ENCODE measurements at places on chromosomes 1 and 21. TPM values are rescaled to one million over a fixed set of nuclear protein-coding genes. Genes with fewer than 3 reads are reported as not detected.

Gene HLX
- 18.5 TPM for total RNA-seq

Gene FCN3
- 1,125 TPM for total RNA-seq

Gene NBPF10
- total RNA-seq = 3.2 TPM

Gene MTF1
- 30.3 TPM for total RNA-seq

Gene OR6F1
- total RNA-seq = not detected

Gene AMY2A
- not detected for total RNA-seq

Gene CLDN19
- not detected for total RNA-seq

Gene USH2A
- total RNA-seq = not detected

Gene BGLAP
- 4.8 TPM for total RNA-seq

Gene TRIM63
- 0.53 TPM for total RNA-seq

Gene C2CD2
- total RNA-seq = 23.8 TPM

Gene LENEP
- not detected for total RNA-seq

Gene LYPD8
- total RNA-seq = not detected

DNA sequence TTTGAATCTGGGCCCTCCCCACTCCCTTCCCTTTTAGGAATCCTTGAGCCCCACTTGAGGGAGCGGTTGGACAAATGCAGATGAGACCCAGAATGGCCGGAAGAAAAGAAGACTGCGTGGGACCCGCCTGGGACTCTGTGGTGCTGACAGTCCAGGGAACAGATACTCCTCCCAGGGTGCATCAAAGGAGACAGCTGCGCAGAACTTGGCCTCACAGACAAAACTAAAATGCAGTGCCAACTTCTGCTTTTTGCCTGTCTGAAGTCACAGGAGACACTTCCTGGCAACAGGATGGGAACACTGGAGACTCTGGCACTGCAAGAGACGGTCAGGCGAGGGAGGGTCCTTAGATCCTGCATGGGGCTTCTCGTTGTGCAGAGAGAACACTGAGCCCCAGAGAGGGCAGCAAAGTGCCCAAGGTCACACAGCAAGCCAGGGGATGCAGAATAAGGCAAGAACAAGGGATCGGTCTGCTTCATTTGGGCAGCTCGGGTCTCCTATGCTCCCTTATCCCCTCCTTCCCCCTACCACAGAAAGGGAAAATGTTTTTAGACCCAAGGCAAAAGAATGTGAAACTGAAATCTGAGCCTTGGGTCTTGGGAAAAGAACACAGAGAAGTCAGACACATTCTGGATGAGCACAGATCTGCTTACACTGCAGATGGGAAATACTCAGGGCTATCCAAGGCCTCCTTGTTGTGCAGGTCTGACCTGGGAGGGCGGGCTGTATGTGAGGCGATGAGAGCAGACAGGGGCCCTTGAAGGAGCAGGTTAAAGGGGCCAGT is 182.4 kb downstream of the TRABD2B start:
- no peak for DNase-seq
- H3K4me3 ChIP-seq = no peak overlapping the region
- no peak overlapping the region for H3K27ac ChIP-seq
- no peaks in the 10 kb centered on the region for H3K27me3 ChIP-seq
- no peaks in the 10 kb centered on the region for H3K36me3 ChIP-seq

DNA sequence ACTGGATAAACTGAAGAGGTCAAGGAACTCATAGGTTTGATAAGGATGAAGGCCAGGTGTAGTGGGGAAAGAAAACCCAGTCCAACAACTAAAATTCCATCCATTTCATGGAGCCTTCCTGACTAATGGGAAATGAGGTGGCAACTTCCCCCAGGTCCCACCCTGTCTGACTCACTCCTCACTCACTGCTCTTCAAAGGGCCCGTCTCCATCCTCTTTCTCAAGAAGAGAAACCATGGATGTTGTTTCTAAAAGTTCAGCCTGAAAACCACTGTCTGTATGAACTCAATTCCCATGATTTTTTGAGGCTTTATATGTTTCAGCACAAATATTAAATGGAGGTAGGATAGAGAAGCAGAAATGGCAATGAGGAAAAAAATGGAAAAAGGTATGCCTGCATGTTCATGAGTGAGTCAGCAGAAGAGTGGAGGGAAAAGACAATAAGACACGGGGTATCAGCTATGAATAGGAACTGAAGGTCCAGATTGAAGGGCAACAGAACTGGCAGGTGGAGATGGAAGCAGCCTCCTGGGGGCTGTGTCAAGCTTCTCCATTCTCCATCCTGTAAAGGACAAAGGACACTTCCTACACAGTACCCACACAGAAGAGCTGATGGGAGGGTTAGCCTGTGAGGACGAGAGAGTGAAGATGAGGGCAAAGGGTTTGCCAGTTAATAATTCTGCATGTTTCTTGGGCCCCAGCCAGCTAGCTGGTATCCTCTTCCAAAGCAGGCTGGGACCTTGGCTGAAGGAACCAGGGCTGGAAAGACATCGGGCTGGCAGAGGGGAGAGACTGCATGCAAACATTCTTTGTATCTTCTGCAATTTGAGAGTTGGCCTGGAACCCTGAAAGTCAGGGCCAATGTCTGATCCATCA is 5.5 kb upstream of the ELOVL1 start:
- peak overlapping the region; percentile 21 for H3K27ac ChIP-seq
- peaks cover 23% of the 10 kb centered on the region for H3K4me1 ChIP-seq
- H3K27me3 ChIP-seq = no peaks in the 10 kb centered on the region
- peaks cover 5% of the 10 kb centered on the region for H3K36me3 ChIP-seq
- DNase-seq = no peak
- no peak overlapping the region for H3K4me3 ChIP-seq

- no peaks in the 10 kb centered on the region for H3K4me1 ChIP-seq
- H3K36me3 ChIP-seq = no peaks in the 10 kb centered on the region
- no peaks in the 10 kb centered on the region for H3K27me3 ChIP-seq
- no peak overlapping the region for H3K27ac ChIP-seq
- no peak overlapping the region for H3K4me3 ChIP-seq
These were observed 1434.5 kb downstream of the KCNT2 start for GRCh38 chr1:195173753-195174152.

DNA sequence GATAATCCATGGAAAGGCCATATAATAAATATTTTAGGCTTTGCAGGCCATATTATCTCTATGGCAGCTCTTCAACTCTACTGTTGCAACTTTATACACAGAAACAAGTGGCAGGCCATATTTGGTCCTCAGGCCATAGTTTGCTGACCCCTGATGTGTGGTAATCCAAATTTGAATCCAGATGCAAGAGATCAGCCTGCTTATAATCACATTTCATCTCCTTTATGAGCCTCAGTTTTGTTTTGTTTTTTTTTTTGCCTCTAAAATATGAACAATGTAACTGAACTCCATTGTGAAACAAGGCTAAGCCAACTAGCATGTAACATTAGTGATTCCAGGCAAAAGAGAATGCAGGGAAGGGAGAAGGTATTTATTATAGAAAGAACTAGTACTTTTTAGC is 81.6 kb downstream of the PRKAA2 start:
- H3K4me1 ChIP-seq = no peaks in the 10 kb centered on the region
- H3K36me3 ChIP-seq = no peaks in the 10 kb centered on the region
- peaks cover 6% of the 10 kb centered on the region for H3K27me3 ChIP-seq
- H3K4me3 ChIP-seq = no peak overlapping the region
- no peak for DNase-seq

DNA sequence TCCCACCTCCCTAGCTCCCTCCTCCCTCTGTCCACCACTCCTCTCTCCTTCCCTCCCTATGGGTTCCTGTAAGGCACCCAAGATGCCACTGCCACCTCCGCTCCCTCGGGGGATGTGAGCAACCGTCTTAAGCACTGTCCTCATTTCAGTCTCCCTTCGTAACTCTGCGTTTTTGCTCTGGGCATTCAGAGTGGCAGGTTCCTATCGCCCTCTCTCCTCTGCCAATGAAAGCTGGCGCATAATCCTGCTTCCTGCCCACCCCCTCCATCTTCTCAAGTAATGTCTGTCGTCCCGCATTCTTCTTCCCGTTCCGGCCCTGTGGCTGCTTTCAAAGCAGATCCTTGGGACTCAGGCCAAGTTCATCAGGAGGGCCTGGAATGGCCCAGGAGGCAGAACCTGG is 253.9 kb upstream of the TMEM51 start:
- H3K27me3 ChIP-seq = no peaks in the 10 kb centered on the region
- H3K36me3 ChIP-seq = no peaks in the 10 kb centered on the region
- no peak overlapping the region for H3K27ac ChIP-seq
- no peak overlapping the region for H3K4me3 ChIP-seq

GRCh38 chr1:178940068-178940765 is 69.3 kb upstream of the ANGPTL1 start:
- H3K36me3 ChIP-seq = no peaks in the 10 kb centered on the region
- H3K4me1 ChIP-seq = no peaks in the 10 kb centered on the region
- DNase-seq = no peak
- H3K4me3 ChIP-seq = no peak overlapping the region
- no peaks in the 10 kb centered on the region for H3K27me3 ChIP-seq

- peak overlapping the region; percentile 2 for H3K27ac ChIP-seq
- peaks cover 28% of the 10 kb centered on the region for H3K4me1 ChIP-seq
- no peaks in the 10 kb centered on the region for H3K36me3 ChIP-seq
These were observed 30.1 kb upstream of the PTGFRN start for GRCh38 chr1:116879478-116880133.

DNA sequence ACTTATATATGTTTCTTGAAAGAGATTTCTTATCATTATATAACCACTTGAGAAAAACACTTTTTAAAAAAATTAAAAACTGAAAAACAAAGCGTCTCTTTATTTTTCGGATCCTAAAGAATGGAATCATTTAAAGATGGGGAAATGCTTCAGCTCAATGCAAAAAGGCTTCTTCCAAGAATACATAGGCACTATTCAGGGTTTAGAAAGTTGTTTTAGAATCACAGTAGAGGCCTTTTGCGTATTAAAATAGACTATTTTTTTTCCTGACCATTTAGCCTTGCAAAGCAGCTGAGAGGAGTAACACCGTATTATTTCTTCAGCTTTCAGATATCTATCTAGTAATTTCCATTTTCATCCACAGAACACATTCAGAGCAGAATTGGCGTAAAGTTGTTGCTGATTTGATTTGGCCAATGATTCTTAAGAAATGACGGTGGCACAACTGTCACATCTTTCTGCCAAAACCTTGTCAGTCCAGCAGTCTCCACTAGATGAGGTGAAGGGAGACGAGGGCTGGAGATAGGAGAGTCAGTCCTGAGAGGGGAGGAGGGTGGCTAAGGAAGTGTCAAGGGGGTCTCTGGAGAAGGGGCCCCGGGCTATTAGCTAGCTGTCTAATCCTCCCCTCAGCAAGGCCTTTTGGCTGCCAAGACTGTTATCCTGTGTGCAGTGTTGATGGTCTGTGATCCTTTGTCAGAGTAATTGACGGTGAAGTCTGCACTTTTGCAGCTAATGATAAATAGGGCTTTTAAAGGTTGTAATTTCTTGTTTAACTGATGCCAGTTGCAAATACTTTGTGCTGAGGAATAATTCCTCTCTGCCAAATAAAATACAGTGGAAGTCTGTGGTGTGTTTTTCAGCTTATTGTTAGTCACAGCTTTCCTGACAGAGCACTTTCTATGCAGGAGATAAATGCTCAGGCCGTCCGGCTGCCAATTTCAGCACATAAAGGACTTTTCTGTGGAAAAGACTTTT is 34.7 kb downstream of the PRRX1 start:
- no peak overlapping the region for H3K4me3 ChIP-seq
- H3K27me3 ChIP-seq = no peaks in the 10 kb centered on the region
- H3K36me3 ChIP-seq = no peaks in the 10 kb centered on the region
- no peak overlapping the region for H3K27ac ChIP-seq
- no peak for DNase-seq

DNA sequence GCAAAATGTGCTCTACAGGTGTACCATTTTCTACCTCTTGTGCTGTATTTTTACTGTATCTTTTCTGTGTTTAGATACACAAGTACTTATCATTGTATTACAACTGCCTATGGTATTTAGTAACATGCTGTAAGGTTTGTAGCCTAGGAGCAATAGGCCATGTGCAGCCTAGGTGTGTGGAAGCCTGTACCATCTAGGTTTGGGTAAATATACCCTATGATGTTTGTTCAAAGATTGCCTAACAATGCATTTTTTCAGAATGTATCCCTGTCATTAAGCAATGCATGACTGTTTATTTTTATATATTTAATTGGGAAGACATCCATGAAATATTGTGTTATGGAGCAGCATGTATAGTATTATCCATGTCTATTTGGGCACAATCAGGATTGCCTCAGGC is 11.0 kb downstream of the ETV3L start:
- no peak overlapping the region for H3K27ac ChIP-seq
- no peaks in the 10 kb centered on the region for H3K36me3 ChIP-seq

DNA sequence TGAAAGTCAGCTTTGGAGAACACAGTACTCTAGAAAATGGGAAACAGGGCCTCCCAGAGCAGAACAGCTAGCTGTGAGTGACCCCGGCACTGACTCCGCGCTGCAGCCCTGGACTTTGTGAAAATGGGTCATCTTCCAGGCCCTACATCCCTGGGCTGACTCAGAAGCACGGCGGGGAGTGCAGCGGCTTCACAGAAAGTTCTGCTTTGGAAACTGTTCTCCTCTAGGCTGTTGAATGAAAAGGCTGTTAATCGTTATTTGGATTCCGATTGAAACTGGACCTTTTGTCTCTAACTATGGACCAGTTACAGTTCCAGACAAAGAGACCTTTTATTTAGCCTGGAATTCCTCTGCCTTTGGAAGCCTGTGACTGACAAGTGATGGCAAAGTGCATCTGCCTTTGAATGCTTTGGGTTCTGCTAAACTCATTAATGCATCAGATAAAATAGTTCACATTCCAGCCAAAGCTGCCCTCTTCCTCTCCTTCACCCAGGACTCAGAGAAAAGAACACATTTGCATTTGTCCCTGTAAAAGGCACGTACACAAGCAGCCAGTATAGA is 144.9 kb upstream of the HOOK1 start:
- H3K27me3 ChIP-seq = no peaks in the 10 kb centered on the region
- no peak for DNase-seq
- H3K27ac ChIP-seq = no peak overlapping the region

GRCh38 chr1:247415423-247416361 is at the start of gene NLRP3:
NLRP3 (plus strand) TSS chr1:247416173; CDS start chr1:247418801, 2,628 bp downstream.
- H3K27me3 ChIP-seq = no peaks in the 10 kb centered on the region
- peak within 1 kb of the TSS; percentile 47 for H3K27ac ChIP-seq
- H3K4me1 ChIP-seq = peaks cover 10% of the 10 kb centered on the region
- peak; percentile 62 for DNase-seq

- H3K36me3 ChIP-seq = no peaks in the 10 kb centered on the region
- no peak overlapping the region for H3K4me3 ChIP-seq
- no peak for DNase-seq
- no peak overlapping the region for H3K27ac ChIP-seq
- H3K27me3 ChIP-seq = no peaks in the 10 kb centered on the region
These were observed 195.8 kb downstream of the TPR start for GRCh38 chr1:186179231-186179630.

DNA sequence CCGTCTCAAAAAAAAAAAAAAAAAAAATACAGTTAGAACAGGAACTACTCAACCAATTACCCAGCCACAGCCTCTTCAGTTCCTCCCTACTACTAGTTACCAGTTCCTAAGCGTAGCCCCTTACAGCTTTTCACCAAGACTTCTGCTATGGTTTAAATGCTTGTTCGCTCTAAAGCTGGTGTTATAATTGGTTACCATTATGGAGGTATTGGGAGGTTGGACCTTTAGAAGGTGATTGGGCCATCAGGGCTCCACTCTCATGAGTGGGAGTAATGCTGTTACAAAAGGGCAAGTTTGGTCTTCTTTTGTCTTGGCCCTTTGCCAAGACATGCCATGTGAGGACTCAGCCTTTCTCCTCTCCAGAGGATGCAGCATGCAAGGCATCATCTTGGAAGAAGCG is 3.0 kb upstream of the SMPDL3B start:
- no peak for DNase-seq
- peaks cover 9% of the 10 kb centered on the region for H3K4me1 ChIP-seq
- H3K27me3 ChIP-seq = peaks cover 9% of the 10 kb centered on the region
- no peaks in the 10 kb centered on the region for H3K36me3 ChIP-seq
- no peak overlapping the region for H3K4me3 ChIP-seq
